ENCODE measurements at places on chromosomes 13 and 19.

- no peak for DNase-seq
Observed at GRCh38 chr13:20882206-20882605, 20.3 kb downstream of the XPO4 start.

DNA sequence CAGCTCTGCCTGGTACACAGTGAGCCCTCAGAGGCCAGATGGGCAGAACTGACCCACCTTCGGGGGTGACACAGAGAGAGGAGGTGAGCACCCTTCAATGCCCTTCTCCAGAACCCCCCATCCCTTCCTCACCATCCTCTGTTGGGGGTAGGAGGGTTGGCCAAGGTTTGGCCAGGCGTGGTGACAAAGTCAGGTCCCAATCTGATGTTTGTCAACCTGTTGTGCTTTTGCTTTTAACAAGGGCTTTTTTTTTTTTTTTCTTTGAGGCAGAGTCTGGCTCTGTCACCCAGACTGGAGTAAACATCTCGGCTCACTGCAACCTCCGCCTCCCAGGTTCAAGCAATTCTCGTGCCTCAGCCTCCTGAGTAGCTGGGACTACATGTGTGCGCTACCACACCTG lies 7.3 kb downstream of the PTGIR start:
- DNase-seq = no peak

DNA sequence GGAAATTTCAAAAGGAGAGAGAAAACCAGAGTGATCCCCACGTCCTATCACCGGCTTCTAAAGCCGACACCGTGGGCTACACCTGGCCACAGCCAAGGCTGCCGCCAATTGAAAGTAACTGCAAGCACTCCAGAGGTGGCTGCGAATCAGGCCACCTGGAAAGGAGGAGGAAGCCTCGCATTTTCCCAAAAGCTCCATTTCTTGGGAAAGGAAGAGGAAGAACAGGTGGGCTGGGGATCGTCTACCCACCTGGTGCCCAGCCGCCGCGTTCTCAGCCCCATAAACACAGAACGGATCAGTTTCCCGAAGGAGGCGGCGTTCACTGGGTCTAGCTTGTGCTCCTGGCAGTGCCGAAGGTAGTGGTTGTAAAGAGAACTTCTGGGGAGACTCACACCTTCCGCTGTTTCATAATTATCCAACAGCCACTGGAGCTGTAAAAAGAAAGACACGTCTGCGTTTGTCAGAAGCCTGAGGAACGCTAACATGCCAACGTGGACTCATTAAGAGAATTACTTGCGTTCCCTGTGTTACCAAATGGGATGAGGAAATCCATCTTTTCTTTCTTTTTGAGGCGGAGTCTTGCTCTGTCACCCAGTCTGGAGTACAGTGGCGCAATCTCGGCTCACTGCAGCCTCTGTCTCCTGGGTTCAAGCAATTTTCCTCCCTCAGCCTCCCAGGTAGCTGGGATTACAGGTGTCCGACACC lies 38.1 kb upstream of the RANBP3 start:
- DNase-seq = no peak

DNA sequence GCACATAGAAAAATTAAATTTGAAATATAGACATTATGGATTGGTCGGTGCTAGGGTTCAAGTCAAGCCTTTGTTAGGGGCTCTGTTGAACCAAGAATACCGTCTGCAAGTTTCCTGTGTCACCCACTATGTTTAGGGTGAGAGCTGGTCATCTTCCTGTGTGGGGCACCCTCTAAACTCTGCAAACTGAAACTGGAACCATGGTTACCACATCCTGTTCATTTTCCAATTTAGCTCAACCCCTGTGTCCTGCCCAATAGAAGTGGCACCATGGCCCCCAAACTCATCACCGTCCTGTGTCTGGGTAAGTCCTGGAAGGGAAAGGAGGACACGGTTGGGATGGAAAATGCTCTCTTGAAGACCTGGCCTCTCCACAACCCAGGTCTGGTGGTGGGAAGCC lies 29.9 kb downstream of the LAIR2 start:
- DNase-seq = no peak

GRCh38 chr13:100594731-100595130 lies 6.1 kb upstream of the GGACT start:
- no peak for DNase-seq

- DNase-seq = no peak
Observed at GRCh38 chr19:36460046-36460445, 29.3 kb downstream of the ZNF566 start.
